ENCODE measurements at places on chromosomes 3 and 15. TPM values are rescaled to one million over a fixed set of nuclear protein-coding genes. Genes with fewer than 3 reads are reported as not detected.

- H3K4me3 ChIP-seq = no peak overlapping the region
- H3K36me3 ChIP-seq = no peaks in the 10 kb centered on the region
- DNase-seq = no peak
- H3K27ac ChIP-seq = no peak overlapping the region
- H3K4me1 ChIP-seq = no peaks in the 10 kb centered on the region
- H3K27me3 ChIP-seq = peaks cover 21% of the 10 kb centered on the region
Measured at GRCh38 chr3:131612745-131613144, 110.0 kb upstream of the MRPL3 start.

DNA sequence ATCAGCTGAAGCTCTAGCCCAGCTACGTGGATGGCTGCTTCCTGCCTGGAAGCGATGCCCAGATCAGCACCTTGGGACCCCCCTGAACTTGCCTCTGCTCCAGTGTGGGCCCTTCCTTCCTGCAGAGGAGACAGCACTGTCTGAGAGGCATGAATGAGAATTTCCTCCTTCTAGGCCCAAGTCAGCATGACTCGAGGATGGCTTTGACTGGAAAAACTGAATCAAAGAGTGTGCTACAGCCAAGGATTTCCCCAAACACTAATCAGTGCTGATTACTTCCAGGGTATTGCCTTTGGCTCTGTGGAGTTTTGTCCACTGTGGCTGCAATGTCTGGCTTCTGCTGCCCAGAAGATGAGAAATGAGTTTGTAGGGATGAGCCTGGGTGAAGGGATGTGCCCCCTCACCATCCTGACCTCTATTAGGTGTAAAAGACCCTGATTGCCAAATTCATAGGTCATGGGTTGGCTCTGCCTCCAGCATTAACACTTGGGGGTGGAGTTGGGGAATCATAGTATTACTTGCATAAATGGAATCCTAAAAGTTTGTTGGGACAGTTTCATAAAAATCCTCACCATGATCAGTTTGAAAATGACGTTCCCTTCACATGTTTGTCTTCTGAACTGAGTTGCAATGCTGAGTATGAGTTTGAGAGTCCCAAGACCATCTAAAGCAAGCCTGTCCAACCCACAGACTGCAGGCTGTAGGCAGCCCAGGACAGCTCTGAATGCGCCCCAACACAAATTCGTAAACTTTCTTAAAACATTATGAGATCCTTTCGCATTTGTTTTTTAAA, 36.7 kb downstream of the FLNB start:
- H3K4me1 ChIP-seq = peaks cover 61% of the 10 kb centered on the region
- H3K27me3 ChIP-seq = no peaks in the 10 kb centered on the region
- no peak for DNase-seq
- no peak overlapping the region for H3K27ac ChIP-seq

Gene RHCG
- not detected for total RNA-seq

- no peak overlapping the region for H3K27ac ChIP-seq
- H3K36me3 ChIP-seq = no peaks in the 10 kb centered on the region
- H3K4me1 ChIP-seq = no peaks in the 10 kb centered on the region
Measured at GRCh38 chr3:134334901-134335280, 39.4 kb downstream of the AMOTL2 start.

GRCh38 chr15:74036271-74037170, 42.0 kb downstream of the PML start:
- no peak overlapping the region for H3K4me3 ChIP-seq
- H3K27ac ChIP-seq = no peak overlapping the region
- H3K27me3 ChIP-seq = no peaks in the 10 kb centered on the region
- no peaks in the 10 kb centered on the region for H3K4me1 ChIP-seq
- peaks cover 23% of the 10 kb centered on the region for H3K36me3 ChIP-seq
- no peak for DNase-seq

Measured in activated CD8-positive, alpha-beta T cell treated with anti-CD3 and anti-CD28 coated beads for 36 hours (primary cell).